ENCODE measurements at places on chromosomes 7 and 10.

- DNase-seq, result peak; percentile 24
These were observed 120.1 kb downstream of the ELAPOR2 start for GRCh38 chr7:86939197-86939814.

DNA sequence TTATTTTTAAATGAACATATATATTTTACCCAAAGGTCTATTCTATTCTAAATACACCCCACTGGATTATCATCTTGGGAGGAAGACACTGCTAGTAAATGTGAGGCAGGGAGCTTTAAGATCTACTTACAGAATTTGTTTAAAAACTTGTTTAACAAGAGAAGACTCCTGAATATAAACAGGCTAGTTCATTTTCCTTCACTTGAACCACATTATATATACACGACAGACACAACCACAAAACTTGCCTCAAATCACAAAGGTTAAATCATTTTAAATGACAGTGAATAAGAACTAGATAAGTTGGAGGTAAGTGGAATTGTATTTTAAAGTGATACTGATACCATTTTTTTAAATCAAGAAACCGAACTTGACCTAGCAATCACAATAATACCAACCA lies 109.2 kb downstream of the ATE1 start:
- DNase-seq, result no peak

GRCh38 chr10:78768041-78768835 lies 300.5 kb upstream of the ZMIZ1 start:
- no peak for DNase-seq

DNA sequence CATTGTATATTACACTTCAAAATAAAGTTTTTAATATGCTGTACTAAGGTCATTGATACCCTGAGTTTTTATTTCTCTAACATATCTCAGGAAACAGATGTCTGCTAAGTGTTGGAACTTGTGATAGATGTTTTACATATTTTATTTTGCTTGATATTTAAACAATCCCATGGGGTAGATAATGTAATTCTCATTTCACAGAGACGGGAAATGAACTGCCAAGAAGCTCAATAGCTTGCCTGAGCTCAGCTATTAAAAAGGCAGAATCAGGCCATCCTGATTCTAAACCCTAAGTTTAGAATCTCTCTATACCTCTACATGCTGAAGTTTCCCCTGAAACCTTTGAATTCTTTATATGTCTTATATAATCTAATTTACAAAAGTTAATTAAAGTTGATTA lies 126.3 kb downstream of the LRRC18 start:
- no peak for DNase-seq
